ENCODE measurements at places on chromosomes 12 and 14.

- DNase-seq, result no peak
Observed at GRCh38 chr12:91023326-91024004, 18.7 kb upstream of the EPYC start.

DNA sequence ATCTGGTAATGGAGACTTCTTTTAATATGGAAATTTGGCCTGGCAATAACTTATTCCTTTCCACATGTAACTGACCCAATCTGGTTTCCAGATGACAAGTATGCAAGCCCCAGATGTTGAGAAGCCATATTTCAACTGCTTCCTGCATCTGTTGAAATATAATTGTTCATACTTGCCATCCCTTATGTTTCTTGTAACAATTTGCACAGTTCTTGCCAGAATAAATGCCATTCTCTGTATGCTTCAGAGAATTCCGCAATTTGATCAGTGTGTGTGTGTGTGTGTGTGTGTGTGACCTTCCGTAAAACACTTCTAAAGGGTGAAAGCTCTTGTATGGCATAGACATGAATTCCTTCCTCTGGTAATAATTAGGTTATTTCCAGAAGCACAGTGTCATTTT, 1.8 kb upstream of the CLEC2A start:
- DNase-seq, result no peak

DNA sequence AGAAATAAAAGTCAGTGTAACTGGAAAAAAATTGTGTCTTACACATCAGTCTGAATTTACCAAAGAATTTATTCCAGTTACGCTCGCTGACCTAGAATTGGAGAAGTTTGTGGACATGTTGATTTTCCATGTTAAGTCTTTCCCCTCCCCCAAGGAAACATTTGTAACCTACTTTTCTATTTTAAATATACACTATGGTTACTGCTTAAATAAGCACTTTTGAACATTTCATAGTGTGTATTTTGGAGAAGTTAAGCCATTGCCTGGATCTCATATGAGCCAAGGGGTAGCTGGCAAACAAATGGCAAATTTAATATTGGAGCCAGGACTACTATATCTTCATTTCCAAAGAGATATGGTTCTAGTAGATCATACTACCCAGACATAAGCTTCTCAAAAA, 42.9 kb upstream of the NT5DC3 start:
- DNase-seq, result no peak

DNA sequence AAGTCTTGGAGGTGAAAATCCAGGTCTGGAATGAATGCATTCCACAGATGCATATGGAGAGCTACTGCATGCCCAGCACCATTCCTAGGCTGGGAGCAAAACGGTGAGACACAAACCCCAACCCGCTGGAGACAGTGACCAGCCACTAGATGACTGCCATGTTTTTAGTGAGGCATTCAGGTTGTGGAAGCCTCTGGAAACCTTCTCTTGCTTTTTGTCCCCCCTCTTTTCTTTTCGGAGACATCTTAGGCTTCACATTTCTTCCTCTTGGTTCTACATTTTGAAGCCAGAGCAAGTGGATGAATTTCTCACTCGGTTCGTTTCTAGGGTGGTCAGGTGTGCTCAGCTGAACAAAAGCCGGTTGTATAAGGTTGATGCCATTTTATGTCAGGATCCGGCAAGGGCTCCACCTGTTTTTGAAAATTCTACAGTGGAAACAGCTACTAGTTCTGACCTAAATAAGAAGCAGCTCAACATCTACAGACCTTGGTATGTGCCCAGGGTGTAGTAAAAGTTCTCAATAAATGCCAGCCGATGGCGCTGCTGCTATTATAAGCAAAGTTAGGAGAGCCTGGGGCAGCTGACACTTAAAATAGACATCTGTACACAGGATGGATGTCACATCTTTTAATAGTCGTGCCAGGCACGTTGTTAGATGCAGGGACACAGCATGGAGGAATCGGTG, 1.8 kb upstream of the ZNF839 start:
- no peak for DNase-seq

DNA sequence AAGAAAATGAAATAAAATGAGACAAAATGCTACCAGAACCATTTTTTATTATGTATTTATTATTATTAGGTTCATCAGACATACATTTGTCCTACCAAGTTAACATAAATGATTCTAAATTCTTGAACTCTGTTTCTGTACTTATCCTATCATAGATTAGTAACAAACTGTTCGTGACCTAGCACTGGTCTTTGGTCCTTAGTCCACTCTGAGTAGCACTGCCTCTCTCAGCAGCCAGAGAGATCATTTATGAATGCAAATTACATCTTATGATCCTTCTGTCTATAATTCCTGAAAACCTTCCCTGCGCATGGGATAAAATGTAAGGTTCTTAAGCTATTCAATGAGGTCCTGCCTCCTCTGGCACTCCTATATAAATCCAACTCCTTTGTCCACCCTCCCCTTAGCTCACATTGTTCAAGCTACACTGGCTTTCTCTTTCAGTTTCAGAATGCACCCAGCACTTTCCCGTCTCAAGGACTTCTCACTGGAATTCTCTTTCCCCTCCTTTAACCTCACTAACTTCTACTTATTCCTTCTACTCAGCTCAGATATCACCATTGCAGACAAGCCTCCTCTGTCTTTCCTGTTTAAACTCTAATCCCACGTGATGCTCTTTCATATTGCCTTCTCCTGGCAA, 17.1 kb downstream of the PDZRN4 start:
- DNase-seq, result no peak

GRCh38 chr14:65981192-65981843, 504.9 kb upstream of the CCDC196 start:
- DNase-seq, result no peak

DNA sequence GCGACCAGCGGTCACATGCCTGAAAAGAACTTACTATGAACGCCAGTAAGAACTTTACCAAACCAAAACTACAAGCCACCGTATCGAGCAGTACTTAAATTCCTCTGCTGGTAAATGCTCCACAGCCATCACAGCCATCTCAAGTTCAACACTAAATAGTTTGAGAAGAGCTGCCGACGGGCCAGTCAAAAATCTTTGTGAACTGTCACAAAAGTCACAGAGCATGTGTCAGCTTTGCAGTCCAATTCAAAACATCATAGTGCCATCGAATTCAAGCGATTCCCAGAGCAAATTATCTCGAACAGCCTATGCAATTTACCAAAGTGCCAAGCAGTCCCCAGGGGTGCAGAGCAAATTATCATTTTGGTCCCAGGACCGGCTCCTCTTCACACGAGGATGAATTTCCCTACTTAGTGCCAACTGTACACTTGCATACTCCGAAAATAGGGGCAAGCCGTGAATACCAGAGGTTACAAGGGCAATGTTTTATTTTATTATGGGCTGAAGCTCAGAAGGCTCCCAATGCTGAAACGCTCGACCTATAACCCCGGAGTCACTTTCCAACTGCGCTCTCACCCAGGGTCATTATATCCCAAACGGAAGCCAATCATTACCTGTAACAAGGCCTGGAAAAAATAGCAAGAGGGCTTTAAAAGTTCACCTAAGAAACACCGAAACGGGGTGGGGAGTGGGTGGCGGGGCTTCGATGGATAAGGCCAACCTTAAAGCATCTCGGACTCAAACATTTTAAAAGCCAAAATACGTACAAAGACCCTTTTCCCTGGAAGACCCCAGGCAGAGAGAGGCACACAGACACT, 1.1 kb downstream of the LRP6 start:
- no peak for DNase-seq

DNA sequence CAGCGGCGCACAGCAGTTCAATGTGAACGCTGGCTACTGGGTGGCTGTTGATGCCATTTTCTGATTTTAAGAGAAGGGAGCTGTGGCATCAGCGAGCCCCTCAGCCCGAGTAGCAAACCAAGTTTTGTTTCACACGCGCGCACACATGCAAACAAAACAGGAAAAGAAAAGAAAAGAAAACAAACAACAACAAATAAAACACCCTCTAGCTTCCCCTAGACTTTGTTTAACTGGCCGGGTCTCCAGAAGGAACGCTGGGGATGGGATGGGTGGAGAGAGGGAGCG, 540 bp downstream of the PAX9 start:
- DNase-seq, result no peak

All from CD8-positive, alpha-beta T cell (primary cell).